ENCODE measurements at places on chromosomes 2 and 18.

GRCh38 chr2:73855526-73855925 is 26.8 kb downstream of the STAMBP start:
- no peak for DNase-seq

DNA sequence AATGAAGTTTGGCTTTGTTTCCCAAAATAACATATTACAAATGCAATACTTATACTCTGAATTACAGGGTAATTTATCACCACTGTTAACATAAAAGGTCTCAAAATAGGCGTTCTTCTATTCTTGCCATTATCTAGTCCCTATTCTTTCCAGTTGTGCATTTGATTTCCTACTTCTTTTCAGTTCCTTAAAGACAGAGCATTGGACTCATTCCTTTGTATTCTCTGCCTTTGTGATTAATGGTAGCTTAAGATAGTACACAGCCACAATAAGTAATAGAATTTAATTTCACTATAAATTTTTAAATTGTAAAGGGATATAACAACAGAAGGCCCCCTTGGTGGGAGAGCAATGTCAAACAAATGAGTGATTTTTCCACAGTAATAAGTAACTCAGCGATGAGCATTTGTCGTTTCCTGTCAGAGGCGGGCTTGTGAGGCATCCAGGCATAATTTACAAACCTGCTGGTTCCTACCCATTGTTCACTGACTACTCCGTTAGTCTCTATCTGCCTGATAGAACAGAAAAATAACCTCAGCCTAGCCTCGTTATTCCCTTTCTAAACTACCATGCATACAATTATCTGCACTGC is 456.6 kb upstream of the REG3G start:
- DNase-seq: no peak

GRCh38 chr2:196328088-196328680 is 156.8 kb upstream of the STK17B start:
- no peak for DNase-seq

DNA sequence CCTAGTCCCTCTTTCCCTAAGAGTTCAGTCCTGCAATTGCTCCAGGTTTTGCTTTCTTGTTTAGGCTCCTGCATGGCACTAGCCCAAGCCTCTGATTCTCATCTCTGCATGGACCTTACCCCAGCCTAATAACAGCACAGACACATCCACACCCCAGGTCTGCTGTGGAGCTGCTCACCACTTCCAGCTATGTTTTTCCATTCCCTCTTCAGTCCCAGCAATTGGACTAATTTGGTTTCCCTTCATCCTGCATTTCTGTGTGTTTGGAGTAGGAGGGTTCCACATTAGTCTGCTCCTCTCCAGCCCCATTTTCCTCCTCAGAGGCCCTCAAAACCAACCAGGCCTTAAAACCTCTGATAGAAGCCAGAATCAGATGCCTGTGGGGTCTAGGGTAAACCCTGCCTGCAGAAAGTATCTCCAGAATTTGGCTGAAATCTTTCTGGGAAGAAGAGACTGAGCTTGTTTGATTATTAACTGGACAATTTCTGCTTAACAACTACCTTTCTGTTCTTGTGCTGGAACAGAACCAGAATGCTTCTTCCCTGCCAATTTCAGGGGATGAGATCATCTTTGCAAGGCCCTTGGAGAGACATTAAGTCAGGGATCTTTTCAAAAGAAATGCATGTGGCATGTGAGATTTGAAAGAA is 95.9 kb downstream of the GFPT1 start:
- DNase-seq: no peak

DNA sequence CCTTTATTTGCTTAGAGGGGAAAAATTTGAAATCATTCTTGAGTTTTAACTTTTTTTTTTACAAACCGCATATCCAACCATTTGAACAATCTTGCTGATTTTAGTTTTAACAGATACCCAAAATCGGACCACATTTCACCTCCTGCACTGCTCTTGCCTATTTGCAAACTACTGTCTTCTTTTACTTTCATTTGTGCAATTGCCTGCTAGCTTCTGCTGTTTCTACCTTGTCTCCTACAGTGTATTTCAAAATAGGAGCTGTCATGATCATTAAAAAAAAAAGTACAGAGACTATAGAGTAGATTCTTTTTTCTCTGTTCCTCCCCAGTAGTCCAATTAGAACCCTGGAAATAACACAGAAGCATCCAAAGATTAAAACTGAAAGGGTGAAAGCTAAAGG is 1081.2 kb downstream of the SOCS6 start:
- DNase-seq: no peak

GRCh38 chr2:63856303-63856603 is 14.6 kb downstream of the UGP2 start:
- DNase-seq: no peak

- DNase-seq: no peak
These were observed 190.7 kb downstream of the ICOS start for GRCh38 chr2:204127238-204127637.

DNA sequence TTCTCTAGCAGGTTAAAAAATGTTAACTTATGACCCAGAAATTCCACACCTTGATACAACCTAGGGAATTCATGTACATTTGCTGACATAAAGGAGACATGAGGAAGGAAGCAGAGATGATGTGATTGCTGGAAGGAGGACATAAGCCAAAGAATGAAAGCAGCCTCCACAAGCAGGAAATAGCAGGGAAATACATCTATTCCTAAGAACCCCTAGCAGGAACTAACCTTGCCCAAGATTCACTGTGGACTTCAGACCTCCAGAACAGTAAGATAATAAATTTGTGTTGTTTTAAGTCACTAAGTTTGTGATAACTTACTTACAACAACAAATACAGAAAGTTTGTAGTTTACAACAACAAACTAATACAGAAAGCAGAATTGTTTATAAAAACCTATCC is 4.6 kb upstream of the DSG4 start:
- no peak for DNase-seq

- DNase-seq: no peak
These were observed 24.2 kb upstream of the EFEMP1 start for GRCh38 chr2:55947752-55948151.

- DNase-seq: no peak
These were observed 29.7 kb upstream of the APCDD1 start for GRCh38 chr18:10424585-10425307.

DNA sequence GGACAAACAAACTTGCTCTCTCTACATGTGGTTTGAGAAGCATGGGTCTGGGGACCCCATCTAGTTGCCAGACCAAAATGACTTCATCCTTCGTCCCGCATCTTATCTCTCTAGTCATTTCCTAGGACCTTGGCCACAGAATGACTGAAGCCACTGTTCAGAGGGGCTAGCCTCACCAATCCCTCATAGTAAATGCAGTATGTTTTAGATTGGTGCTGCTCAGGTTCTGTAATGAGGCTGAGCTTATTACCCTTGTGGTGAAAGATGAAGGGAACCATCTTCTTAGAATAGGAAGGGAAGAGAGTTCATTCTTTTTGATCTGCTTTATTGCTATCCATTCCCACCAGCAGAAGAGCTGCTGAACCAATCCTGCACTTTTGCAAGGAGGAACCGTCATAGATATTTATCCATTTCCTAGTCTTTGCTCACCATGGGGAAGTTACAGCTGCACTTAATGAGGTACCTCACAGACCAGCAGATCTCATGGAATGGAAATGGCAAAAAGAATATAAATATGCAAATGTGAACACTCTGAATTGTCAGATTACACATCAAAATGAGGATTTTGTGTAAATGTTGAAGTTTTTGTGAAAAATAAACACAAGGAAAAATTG is 436.7 kb downstream of the LPIN1 start:
- DNase-seq: no peak

DNA sequence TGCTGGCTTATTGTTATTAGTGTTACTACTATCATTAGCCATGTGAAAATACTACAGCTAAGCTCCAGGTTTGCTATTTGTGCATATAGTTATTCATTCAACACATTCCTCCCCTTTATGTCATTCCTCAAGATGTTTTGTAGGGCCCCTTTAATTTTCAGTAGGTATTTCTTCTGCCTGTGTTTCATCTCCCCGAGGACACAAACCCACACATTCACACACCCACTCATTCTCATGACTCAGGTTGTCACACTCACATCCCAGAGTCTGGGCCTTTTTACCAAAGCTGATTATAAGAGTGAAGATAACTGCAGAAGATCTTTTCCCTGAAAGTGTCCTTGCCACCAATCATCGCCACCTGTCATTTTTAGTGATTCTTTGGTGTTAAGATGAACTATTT is 68.6 kb upstream of the SPOPL start:
- DNase-seq: no peak

GRCh38 chr18:650428-650858 is 7.0 kb upstream of the TYMS start:
- DNase-seq: no peak

GRCh38 chr2:146572598-146572997 is 1272.2 kb upstream of the ACVR2A start:
- DNase-seq: no peak

DNA sequence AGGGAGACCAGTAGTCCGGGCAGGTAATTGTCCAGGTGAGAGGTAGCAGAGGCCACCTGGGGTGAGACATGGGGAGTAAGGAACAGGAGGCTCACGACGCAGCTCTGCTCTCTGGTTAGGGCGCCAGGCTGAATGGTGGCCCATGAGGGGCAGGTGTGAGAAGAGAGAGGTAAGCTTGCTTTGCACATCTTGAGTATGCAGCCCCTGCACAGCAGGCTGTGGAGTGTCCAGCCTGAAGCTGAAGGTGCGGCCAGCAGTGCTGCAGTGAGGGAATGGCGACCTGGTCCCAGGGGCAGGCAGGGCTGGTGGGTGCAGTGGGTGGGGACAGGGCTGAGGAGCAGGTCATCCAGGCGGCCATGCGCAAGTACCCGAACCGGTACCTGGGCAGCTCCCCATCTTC is 15.7 kb downstream of the PRELID3A start:
- no peak for DNase-seq

DNA sequence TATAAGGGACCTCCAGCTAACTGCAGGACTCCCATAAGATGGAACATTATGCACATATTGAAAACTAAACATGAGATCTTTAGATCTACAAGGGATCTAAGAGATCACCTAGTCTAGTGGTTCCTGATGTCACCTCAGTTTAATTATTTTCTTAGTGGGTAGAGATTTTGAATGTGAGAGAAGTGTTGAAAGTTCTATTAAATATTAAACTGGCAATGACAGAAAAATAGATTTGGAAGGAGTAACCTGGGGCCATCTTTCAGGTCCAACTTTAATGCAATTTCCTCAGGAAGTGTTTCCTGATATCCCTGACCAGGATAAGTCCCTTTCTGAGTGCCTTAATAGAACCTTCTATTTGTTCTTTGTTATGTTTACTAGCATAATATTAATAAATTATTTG is 29.1 kb upstream of the CPS1 start:
- no peak for DNase-seq

GRCh38 chr2:156589381-156590079 is 153.4 kb downstream of the GPD2 start:
- no peak for DNase-seq

- DNase-seq: peak; percentile 67
These were observed 157.8 kb downstream of the LDLRAD4 start for GRCh38 chr18:13376298-13376840.

DNA sequence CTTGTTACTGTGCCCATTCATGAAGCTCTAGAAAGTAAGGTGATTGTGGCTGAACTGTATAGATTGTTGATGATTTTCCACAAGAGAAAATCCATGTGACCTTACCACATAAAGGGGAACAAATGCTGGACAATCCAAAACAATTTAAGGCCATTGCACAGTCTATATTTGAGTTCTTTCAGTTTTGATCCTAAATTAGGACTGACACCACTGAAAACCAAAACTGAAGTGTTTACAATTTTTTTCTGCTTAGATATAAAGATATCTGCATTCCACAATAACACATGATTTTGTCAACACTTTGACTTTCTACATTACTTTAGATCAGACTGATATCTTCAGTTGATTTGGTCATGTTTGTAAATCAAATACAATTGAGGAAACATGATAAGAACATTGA is 123.6 kb upstream of the SLC38A11 start:
- no peak for DNase-seq

- no peak for DNase-seq
These were observed 36.3 kb upstream of the MBP start for GRCh38 chr18:77168811-77169311.

DNA sequence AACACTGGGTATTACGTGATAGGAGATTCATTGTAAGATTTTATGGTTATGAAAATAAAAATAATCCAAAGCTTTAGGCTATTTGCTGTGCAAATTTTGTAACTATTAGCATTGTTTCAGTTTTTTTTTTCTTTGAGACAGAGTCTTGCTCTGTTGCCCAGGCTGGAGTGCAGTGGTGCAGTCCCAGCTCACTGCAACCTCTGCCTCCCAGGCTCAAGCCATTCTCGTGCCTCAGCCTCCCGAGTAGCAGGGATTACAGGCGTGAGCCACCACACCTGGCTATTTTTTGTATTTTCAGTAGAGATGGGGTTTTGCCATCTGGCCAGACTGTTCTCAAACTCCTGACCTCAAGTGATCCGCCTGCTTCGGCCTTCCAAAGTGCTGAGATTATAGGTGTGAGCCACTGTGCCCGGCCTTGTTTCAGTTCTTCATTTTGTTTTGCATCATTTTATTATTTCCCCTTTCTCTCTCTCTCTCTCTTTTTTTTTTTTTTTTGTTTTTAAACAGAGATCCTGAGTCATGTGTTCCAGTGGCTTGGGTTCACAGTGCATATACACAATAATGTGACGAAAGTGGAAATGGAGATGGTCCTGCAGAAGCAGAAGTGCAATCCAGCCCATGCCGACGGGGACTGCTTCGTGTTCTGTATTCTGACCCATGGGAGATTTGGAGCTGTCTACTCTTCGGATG is 25.8 kb downstream of the CASP10 start:
- no peak for DNase-seq

DNA sequence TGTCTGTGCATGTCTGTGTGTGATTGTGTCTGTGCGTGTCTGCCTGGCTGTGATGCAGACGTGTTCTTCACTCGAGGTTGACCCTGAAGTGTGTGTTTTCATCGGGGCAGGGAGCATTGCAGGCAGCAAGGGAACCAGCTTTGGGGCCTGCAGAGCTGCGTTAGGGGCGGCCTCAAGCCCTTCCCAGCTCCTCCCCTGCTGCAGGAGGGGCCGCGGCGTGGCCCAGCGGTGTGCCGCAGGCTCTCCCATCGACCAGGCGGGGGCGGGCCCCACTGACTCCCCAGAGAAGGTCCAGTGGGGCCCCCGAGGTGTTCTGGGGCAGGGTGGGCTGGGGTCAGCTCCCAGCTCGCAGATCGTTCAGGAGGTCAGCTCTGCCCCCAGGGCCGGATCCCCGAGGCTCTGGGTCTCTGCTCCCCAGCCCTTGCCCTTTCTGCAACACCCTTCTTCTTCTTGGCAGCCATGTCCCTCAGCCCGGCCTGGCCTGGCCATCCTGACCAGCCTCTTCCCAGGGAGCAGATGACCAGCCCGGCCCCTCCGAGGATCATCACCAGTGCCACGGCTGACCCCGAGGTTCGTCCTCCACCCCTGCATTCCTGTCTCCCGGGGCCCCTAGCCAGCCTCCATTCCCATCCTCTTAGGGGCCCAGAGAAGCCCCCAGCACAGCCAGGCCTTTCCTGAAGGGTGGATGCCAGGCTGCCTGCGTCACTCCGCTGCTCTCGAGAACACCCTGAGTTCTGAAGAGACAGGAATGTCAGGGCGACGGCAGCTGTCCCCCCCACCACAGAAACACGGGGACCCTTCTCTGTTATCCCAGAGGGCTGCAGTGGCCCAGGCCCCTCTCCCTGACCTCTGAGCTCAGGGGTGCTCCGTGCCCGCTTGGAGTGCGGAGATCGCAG is 11.1 kb upstream of the KLHL30 start:
- DNase-seq: no peak

GRCh38 chr2:111025288-111025687 is 95.4 kb upstream of the BCL2L11 start:
- DNase-seq: no peak

GRCh38 chr2:134020608-134021007 is 233.3 kb upstream of the MGAT5 start:
- no peak for DNase-seq

Data from T-helper 17 cell (primary cell).